ENCODE measurements at places on chromosomes 11 and 22.

GRCh38 chr11:58922479-58922878, 16.8 kb upstream of the GLYATL1 start:
- no peak for DNase-seq

DNA sequence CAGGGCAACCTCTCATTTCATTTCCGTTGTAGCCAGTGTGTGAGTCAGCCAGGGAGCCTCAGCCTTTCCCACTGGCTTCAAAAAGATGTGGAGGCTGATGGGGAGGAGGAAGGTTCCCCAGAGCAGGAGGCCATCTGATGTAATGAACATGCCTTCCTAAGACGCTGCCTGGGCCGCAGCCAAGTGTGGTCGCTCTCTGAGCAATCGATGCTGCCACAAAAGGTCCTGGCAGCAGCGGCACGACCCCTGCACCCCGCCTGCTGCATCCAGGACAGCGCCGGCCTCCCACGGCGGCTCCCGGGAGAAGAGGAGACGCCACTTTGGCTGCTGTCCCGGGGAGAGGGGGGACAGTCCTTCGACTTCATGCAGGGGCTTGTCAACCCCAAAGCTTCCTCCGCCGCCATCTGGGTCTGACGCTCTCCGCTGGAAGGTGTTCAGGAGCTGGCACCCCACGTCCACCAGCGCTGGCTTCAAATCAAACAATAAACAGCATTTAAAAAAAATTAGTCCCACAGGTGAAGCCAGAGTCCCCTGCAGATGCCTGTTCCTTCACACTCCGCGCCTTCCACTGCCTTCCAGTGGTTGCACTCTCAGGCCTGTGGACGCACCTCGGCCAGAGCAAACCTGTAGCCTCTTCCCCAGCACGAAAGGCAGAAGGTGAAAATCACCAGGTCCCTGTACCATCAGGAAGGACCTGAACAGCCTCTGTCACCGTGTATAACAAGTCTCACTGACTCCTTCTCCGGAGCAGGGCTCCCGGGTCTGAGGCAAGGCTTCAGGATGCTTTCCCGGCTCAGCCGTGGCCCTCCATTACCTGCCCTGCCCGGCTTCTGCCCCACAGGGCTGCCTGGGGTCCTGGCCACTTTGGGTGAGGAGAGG, 930.7 kb downstream of the BRD1 start:
- no peak for DNase-seq

- DNase-seq, result no peak
These were observed 12.3 kb downstream of the SLC1A2 start for GRCh38 chr11:35407041-35407440.

DNA sequence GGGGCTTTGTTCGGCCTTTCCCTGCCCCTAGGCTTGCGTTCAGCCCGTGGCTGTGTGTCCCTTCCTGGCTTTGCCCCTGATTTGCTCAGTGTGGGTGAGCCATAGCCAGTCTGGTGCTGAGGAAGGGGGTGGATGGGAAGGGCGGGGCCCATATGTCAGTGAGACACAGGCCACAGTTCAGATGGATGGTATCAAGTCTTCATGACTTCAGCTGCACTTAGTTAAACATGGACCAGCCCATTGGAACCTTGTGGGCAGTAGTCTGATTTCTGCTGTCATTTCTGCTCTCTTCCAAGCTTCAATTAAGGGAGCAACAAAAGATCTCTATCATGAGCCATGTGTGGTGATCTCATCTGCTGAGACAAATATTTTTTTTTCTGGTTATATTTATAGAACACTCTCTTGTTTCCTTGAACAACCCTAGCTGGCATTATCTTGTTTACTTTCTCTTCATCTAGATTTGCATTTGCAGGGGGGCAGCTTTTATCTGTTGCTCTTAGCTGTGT, 21.6 kb upstream of the PEX26 start:
- no peak for DNase-seq

DNA sequence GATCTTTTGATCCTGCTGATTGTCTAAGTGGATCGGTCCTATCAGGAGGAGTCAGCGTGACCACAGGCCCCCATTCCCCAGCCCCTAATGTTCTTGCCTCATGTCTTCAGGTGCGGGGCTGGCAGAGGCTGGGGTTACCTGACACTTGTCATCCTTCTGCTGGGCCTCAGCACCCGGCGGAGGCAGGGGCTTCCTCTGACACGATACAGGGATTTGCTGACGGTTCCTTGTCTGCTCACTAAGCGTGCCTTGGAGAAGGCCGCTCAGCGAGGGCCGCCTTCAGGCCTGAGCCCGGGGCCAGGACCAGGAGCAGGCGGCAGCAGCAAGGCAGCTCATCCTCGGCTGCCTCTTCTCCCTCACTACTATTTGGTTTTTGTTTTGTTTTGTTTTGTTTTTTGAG, 45.7 kb upstream of the KCNQ1OT1 start:
- DNase-seq, result no peak

DNA sequence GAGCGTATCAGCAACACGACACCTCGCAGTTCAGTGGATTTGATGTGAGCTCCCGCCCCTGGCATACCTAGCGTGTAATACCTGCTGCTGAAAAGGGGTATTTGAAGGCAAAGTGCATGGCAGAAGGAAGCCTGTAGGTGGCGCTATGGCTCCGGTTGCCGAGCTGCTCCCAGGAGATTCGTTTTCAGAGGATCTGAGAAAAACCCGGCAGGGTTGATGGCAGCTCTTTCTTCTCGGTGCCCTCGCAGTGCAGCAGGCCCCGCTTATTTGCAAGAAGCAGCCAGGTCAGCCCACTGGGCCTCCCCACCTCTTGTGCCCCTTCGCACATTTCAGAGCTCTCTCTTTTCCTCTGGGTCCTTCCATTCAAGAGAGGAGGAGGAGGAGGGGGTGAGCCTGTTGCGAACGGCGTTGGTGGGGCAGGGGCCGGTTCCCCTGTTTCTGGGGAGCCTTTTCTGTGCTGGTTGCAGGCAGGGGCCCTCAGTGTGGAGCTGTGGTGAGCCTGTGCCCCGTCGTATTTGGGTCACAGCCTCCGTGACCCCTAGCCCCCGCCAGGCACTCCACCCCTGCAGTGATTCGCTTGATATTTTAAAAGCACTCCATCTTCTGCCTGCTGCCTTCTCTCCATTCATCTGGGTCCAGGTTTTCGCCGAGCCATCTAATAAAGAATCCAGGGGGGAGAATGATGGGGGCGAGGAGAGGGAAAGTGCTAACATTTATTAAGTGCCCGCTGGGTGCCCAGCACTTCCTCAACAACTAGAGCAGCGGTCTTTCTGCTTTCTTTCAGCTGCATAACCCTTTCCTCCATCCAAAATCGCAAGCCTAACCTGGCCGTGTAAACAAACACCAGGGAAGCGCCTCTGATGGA, 85.3 kb upstream of the SYT13 start:
- peak; percentile 86 for DNase-seq

- DNase-seq, result no peak
These were observed 31.8 kb upstream of the HSPA8 start for GRCh38 chr11:123093739-123094138.

GRCh38 chr11:44992181-44992582, 41.5 kb upstream of the TP53I11 start:
- no peak for DNase-seq

DNA sequence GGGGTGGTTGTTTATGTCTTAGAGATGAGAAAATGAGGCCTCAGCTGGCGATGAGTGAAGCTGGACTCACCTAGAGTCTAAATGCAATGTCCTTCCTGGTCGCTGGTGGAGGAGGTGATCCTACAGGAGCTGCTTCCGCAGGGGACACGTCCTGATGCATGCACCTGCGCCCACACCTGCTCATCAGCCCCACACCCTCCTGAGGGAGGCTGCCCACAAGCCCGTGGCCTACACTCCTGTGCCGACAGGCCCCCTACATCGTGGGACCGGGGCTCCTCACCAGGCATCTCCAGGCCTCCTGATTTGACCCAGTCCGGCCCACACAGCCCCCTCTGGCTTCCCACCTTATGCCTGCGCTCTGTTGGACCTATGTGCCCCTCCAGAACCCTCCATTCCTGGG, 857.2 kb downstream of the TBC1D22A start:
- DNase-seq, result no peak

- DNase-seq, result no peak
These were observed 52.2 kb upstream of the CEP126 start for GRCh38 chr11:101862391-101863233.

DNA sequence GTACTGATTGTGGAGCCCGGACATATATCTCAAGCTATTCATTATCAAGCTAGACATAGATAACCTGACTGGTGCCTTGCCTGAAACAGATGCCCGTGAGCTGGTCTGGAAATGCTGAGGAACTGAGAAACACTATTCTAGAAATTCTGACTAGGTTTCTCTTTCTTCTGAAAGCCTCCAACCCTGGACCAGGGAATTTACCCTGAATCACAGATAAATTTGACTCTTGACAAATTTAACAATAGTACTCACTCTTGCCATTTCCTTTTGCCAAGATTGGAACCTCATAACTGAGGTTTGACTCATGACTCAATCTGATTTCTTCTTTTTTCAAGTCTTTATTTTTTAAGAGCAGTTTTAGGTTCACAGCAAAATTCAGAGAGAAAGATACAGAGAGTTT, 189.6 kb upstream of the SYN3 start:
- DNase-seq, result no peak

- DNase-seq, result no peak
These were observed 17.1 kb upstream of the MOB2 start for GRCh38 chr11:1503708-1504104.

- no peak for DNase-seq
These were observed 284.7 kb downstream of the MIAT start for GRCh38 chr22:26941896-26942636.

DNA sequence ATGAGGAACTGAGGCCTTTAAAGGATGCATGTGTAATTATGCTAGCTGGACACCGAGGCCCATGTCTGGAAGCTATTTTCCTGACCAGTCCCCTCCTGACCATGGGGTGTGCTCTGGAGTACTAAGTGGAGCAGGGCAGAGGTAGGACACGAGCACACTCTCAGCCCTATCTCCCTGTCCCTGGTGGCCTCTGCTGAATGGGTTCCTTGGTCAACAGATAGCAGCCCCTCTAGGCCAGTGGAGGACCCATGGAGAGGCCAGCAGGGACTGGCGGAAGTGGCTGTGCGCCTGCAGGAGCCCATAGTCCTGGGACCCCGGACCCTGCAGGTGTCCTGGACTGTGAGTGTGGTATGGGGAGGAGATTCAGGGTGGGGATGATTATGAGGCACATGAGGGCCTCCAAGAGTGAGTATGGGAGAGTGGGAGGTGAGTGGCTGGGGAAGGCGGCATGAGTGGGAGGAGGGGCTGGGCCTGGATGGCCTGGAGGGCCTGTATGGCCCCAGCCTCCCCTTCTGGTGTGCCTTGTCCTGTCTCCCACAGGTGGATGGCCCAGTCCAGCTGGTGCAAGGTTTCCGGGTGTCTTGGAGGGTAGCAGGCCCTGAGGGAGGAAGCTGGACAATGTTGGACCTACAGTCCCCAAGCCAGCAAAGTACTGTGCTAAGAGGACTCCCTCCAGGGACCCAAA, 9.5 kb downstream of the ROBO3 start:
- DNase-seq, result no peak

DNA sequence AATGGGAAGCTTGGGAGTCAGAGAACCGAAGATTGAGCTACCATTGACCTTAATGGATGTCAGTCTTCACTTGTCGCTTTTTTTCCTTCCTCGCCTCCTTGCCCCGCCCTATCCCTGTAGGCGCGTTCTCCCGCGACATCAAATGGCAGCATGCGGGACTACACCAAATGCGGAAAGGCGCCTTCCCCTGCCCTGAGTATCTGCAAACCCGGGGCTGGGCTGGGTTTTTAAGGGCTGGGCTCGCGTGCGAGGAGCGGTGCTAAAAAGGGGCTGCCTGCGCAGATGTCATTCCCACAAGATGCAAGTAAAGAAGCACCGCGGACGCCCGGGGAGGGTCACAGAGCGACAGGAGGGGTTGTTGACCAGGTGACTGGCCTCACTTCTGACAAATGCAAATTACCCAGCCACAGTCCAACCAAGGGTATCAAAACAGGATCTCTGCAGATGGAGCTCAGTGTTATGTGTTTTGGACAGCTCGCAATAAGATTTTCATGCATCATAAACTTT, 4.7 kb upstream of the FAM111B start:
- DNase-seq, result peak; percentile 47

DNA sequence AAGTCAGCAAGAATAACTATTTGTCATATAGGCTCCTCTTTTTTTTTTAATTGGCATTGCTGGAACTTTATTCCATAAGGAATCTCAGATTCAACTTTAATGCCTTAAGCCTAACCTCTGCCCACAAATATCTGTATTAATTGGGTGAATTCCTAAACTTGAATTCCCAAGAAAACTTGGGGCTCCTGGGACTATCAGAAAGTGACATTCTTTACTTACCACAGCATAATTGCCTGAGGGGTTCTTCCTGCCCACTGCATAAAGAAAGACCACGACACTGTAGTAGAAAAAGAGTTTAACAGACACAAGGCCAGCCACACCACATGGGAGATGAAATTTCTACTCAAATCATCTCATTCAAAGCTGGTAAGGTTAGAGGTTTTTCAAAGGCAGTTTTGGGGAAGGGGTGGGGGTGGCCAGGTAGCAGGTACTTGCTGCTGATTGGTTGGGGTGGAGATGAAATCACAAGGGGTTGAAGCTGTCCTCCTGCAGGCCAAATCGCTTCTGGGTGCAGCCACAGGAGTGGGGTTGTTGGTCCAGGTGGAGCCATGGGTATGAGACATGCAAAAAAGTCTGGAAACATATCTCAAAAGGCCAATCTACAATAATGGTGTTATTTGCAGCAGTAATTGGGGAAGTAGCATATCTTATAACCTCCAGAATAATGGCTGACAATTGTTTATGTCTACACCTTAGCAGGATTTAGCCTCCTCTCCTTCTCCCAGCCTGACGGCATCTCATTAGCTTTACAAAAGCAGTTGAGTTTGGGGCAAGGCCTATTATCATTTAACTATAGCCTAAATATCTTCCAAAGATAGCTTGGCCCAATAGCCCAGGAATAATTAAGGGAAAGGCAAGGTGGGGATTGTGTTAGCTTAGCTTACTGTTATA, 4.8 kb upstream of the NLRP10 start:
- no peak for DNase-seq

DNA sequence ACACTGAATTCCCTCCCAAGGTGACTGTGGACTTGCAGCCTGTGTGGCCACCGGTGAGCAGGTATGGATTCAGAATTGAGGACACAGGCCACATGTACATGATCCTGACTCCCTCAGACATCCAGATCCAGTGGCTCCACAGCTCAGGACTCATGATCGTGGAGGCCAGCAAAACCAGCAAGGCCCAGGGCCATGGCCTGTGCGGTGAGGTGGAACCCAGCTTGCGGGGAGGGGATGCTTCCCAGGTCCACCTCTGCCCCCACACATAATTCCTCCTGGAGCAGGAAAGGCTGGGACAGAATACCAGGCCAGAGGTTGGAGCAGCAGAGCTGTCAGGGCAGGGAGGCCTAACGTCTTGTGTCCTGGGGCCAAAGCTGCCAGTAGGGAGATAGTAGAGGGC, 82.1 kb downstream of the OTOG start:
- DNase-seq, result no peak

DNA sequence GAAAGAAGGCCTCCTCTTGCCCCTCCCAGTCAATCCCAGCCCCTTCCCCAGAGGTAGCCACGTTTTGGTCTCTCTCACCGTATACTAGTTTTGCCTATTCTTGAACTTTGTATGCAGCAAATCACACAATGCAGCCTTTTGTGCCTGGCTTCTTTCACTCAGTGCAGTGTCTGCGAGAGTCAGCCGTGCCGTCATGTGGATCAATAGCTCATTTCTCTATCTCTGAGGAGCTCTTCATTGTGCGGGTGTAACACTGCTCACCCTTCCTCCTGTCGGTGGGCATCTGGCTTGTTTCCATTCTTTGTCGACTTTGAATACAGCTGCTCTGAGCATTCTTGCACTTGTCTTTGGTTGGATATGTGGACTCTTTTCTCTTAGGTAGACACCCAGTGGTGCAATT, 146.5 kb downstream of the CACNA1I start:
- no peak for DNase-seq
